ENCODE measurements at places on chromosomes 1 and 21.

DNA sequence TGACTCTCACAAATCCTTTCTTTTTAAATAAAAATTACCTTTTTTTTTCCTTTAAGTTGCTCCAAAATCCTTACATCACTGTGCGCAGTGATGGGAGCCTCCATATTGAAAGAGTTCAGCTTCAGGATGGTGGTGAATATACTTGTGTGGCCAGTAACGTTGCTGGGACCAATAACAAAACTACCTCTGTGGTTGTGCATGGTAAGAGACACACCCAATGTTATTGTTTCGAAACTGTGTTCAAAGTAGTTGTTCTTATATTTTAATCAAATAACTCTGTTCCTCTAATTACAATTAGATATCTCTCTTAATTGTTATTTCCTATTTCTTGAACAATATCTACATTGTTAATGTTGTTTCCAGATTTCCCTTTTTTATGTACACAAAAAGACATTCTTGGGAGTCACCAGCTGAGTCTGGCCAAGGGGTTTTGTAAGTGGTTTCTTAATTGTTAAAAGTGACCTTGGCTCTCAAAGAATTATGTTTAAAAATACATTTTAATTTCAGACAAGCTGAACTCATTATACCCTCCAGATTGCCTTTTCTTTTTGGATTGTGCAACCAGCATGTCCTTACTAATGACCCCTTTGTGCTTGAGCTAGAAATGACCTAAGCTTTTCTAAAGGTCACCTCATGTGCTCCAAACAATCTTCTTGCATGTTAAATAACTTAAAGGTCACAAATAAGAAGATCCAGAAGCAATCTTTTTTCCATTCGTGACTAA, 250.1 kb downstream of the HMCN1 start:
- DNase-seq: no peak

DNA sequence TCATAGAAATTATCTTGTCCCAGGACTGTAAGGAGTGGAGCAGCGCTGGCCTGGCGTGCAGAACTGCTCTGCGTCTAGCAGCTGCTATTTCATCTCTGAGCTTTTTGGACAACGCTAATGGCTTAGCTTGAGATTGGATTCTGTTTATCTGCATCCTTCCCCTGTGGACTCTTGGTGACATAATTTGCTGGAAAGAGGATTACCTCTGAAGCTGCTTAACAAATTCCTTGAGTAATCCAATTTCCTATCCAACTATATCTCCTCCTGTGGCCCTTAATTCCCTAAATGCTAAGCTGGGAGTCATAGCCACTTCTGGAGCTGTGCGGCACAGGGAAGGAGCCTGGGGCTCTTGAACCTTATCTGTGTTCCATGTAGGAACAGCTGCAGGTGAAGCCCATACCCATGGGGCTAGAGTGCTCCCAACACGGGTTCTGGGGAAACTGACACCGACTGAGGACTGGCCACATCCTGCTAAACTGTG, 43.2 kb downstream of the IL6R start:
- DNase-seq: no peak

DNA sequence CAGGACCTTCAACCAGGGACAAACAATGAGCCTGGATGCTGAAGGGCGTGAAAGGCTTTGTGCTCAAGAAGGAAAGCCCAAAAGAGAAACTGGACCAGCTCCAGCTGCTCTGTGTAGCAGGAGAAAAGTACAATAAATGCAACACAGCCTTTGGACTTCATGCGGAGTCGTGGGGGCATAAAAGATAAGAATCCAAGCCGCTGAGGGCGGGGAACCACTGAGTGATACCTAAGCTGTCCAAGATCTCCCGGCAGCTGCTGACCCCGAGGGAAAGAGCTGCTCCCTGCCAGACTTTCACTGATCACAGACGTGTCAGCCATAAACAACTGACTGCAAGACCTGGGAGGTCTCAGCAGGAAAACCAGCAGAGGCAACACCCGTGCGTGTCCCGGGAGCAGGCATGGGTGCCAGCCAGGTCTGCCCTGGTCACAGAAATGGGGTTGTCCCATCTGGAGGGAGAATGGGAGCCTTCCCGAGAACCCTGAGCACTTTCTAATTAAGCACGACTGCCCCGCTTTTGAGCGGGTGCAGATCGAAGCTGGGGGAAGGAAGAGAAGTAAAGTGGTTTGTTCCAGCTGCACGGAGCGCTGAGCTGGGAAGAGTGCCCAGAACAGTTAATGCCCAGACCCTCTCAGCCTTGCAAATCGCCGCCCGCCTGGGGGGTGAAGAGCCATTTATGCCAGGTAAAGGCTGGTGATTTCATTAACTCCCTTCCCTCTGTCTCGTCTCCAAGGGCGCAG, 68.3 kb upstream of the TARDBP start:
- no peak for DNase-seq

- DNase-seq: no peak
Observed at GRCh38 chr1:239125027-239125426, 261.3 kb upstream of the CHRM3 start.

GRCh38 chr1:54439550-54440223, 33.5 kb upstream of the SSBP3 start:
- DNase-seq: no peak

GRCh38 chr1:15116966-15117365, 36.6 kb upstream of the TMEM51 start:
- no peak for DNase-seq

DNA sequence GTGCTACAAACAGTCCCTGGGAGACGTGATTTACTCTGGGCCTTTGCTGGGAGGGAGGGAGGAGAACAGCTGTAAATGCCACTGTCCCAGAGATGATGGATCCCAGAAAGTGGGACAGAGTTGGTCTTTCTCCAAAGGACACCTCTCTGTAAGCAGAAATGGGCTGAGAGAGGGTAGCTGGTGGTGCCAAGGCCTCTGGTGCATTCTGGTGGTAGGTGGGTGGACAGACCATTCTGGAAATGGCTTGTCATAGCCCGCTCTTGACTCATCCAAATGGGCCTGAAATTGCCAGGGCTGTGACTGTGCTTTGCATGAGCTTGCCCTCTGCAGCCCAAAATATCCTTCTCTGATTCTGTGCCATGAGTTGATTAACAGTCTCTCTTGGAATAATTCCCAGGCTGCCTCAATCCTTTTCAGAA, 36.1 kb downstream of the CCDC185 start:
- no peak for DNase-seq

- DNase-seq: no peak
Observed at GRCh38 chr1:52567943-52568342, 15.1 kb upstream of the TUT4 start.

DNA sequence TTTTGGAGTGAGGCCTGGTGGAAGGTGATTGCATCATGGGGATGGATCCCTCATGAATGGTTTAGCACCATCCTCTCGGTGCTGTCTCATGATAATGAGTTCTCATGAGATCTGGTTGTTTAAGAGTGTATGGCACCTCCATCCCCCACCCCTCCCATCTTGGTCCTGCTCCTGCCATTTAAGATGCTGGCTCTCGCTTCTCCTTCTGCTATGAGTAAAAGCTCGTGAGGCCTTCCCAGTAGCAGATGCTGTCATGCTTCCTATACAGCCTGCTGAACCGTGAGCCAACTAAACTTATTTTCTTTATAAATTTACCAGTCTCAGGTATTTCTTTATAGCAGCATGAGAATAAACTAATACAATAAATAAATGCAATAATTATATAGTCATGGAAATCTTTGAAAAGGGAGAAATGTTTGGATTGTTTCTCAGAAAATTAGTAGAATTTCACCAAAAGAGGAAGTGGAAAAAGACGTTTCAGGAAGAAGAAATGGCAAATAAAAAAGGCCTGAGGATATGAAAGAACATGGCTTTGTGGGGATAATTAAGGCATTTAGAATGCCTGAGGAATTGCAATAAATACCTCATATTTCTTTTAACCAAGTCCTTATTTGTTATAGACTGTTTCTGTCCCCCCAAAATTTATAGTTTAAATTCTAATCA, 451.2 kb upstream of the ADGRL4 start:
- no peak for DNase-seq

DNA sequence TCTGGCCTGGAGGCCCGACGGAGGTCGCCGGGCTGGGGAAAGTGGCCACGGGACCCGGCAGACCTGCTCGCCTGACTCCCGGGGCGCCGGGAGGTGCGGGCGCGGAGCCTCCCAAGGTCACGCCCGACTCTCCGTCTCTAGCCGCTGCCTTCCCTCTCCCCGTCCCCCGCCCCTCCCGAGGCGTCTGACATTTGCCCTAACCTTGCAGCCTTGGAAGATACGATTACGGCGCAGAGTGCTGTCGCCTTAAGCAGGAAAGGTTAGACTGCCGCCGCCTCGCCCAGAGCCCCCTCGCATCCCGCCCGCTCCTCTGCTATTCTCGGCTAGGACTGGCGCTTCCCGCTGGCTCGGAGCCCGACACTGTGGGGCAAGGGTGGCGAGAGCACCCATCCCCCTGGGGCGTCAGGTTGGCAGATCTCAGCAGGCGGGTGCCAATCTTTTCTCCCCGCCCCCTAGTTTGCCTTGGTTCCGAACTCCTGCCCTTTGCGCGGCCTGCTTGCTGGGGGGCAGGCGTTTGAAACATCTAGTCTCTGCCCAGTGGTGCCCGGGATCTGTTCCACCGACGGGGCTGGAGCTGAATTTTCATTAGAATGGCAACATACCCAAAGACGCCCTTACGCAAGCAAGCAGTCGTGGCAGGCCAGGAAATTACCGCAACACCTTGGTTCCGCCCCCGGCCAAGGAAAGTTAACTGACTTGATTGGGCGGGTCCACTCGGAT, 835 bp downstream of the PGM1 start:
- peak; percentile 35 for DNase-seq

DNA sequence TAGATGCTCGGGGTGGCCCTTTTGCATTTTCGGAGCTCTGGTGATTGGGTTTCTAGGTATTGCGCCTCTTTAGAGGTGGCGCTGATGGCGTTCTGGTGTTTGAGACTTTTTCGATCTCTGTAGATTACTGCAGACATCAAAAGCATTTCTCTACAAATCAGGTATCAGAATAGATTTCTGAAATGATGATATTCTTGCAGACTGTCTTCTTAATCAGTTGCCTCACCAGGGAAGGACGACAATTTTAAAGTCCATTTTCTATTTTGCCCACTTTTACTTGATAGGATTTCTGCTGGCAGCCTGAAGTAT, 65.2 kb upstream of the VAMP3 start:
- DNase-seq: no peak

- no peak for DNase-seq
Observed at GRCh38 chr21:15667819-15668218, 62.0 kb upstream of the USP25 start.

DNA sequence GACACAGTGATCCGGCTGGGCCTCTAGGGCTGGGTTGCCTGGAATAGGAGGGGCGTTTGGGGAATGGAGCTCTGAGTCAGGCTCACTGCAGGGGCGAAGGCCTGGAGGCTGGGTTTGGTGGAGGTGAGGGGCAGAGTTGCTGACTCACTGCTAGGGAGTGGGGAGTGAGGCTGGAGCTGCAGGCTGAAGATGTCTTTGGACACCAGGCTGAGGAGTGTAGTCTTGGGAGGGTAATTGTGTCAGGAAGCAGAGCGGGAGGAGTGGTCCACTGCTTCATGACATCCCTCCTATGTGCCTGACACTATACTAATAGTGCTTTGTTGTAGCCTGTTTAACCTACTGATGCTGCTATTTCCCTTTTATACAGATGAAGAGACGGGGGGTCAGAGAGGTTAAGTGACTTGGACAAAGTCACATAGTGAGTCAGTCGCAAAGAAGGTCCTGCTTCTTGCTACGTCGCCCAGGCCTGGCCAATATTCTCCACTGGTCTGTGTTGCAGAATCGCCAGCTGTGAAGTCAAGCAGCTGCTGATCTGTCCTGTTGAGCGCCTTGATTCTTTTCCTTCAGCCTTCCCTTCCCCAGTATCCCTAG, 13.6 kb downstream of the ACTL8 start:
- no peak for DNase-seq

- no peak for DNase-seq
Observed at GRCh38 chr1:111334169-111334568, 43.5 kb downstream of the CHIA start.

GRCh38 chr21:37009740-37010341, 3.3 kb downstream of the RIPPLY3 start:
- peak; percentile 54 for DNase-seq

DNA sequence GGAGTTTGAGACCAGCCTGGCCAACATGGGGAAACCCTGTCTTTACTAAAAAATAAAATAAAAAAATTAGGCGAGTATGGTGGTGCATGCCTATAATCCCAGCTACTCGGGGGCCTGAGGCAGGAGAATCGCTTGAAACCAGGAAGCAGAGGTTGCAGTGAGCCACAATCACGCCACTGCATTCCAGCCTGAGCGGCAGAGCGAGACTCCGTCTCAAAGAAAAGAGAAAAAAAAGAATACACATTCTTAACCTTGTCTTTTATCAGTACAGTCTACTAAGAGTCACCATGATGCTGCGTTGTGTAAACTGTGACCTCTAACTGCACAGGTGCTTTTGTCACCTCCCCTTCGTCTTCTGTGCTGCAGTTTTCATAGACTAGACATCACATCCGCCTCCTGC, 37.2 kb downstream of the PCNT start:
- no peak for DNase-seq

- no peak for DNase-seq
Observed at GRCh38 chr1:10867914-10868598, 71.6 kb upstream of the CASZ1 start.

DNA sequence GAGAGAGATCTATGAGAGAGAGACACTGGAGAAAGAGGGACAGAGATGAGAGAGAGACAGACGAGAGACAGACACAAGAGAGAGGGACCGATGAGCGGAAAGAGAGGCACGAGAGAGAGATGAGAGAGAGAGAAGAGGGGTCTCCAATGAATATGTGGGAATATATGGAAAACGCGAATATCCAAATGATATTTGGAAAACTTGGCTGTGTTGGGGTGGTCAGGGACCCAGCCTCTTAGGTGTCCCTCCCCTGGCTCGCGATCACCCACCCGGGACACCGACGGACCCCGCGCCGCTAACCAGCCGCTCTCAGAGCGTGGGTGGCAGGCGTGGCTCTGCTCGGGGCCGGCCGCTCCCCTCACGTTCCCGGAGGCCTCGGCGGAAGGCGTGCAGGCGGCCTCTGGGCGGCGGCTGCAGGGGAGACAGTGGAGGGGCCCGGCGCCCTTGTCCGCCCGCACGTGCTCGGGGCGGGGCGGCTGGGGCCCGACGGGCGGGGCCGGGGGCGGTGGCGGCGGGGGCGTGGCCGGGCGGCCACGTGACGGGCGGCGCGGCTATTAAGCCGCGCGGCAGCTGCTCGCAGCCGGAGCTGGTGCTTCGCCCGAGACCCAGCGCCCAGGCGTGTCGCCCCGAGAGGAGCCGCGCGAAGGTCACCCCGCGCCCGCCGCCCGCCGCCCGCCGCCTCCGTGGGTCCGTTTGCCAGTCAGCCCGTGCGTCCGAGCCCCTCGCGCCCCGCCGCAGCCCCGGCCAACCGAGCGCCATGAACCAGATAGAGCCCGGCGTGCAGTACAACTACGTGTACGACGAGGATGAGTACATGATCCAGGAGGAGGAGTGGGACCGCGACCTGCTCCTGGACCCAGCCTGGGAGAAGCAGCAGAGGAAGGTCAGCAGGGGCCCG, at the start of gene ACTN2:
ACTN2 (plus strand) TSS at position 583 of the 898 bp plus-strand sequence; CDS start at position 758, 175 bp downstream.
- peak; percentile 13 for DNase-seq
